ENCODE measurements at places on chromosomes 2 and 18.

GRCh38 chr2:65576861-65577601 lies 144.6 kb upstream of the SPRED2 start:
- peak; percentile 95 for DNase-seq

DNA sequence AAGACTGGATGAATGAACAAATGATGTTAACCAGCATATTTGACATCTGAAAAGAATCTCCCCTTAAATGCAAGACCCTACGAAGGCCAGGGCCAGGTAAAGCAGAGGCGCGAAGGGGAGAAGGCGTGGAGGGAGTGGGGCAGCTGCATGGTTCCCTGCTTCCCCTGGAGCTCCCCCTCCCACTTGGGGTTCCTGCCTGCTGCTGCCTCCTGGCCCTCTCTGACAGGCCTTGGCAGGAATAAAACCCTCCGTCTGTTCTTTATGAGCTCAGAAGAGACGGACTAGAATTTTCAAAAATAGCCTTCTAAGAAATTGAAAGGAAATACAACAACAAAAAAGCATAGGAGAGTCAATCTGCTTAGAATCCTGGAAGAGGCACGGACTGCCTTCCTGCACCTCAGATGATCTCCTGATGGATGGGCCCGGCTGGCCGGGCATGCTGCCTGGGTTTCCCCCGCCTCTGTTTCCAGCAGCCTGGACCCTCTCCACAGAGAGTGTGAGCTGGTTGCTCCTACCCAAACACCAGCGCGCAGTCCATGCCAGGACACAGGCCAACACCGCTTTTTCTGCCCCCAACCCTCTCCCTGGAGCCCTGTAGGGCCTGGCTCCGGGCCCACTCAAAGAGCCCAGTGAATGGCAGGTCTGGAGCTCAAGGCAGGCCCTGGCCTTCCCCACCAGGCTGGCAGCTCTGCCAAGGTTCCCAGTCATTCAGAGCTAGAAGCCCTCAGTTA lies 23.9 kb downstream of the CFAP65 start:
- DNase-seq = no peak

DNA sequence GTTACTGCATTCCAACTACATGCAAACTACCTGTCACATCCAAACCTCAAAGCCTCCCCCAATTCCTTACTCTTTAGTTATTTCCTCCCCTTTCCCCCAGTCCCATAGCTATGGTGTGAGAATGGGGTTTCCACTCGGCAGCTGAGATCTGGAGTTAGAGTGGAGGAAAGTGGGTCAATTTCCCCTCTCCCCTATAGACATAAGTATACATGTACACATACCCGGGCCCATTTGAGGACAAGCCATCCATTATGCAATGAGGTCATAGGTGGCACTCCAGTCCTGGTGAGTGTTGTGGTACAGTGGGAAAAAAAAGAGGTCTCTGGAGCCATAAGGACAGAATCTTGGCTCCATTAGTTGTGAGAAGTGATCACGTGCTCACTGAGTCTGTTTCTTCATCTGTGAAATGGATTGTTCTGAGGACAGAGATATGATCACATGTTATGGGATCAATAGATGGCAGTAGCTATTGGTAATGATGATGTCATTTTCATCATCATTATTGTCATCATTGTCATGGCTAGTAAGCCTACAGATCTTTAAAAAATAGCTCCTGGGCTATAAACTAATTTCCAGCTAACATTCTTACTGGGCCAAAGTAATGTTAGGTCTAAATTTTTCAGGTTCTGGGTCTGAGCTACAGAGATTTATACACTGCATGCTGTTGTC lies 119.0 kb downstream of the BCL2L11 start:
- no peak for DNase-seq

DNA sequence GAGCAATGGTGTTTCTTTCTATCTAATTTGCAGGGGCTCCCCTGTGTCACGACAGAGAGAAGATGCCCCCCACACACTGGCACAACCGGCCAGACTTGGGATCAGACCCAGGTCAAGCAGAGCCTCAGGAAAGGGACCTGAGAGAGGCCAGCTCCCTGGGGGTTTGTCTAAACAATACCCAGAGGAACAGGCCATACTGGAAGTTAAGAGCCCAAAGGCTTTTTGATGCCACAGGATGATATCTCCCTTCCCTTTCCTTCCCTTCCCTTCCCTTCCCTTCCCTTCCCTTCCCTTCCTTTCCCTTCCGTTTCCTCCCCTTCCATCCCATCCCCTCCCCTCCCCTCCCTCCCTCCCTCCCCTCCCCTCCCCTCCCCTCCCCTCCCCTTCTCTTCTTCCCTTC lies 139.2 kb downstream of the ARL4C start:
- no peak for DNase-seq

DNA sequence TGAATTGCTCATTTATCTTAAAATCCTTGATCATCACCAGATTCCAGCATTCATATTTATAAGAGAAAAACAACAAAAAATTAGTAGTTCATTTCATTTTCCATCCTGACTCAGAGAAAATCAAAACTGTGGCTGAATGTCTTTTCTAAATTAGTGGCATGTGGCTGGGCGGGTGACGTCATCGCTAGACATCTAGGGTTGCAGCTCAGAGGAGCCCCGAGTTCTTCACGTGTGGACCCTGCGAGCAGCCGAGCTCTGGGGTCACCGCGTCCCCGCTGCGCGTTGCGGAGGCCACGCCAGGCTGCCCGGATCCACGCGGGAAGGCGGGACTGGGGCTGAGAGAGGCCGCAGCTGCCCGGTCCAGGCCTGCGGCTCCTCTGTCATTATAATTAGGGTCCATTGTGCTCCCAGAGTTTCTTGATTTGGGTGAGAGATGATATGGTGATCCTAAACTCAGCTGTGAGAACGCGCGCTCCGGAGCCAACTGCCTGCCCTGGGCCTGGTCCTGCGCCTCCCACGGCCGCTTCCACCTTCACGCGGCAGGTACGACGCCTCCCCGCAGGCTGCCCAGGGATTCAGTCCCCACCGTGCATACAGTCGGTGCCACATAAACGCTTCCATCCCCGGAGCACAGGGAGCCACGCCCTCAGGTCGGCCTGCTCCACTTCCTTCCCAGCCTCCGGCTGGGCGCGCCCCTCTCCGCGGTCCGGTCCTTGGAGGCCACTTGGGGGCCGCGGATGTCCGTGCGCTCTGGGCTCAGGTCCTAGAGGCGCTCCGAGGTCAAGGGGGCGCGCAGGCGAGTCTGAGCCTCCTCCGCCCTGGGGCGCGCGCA lies 56.5 kb downstream of the TMEM18 start:
- DNase-seq = no peak

All from HCEC 1CT (cell line).